ENCODE measurements at places on chromosomes 5 and 9.

DNA sequence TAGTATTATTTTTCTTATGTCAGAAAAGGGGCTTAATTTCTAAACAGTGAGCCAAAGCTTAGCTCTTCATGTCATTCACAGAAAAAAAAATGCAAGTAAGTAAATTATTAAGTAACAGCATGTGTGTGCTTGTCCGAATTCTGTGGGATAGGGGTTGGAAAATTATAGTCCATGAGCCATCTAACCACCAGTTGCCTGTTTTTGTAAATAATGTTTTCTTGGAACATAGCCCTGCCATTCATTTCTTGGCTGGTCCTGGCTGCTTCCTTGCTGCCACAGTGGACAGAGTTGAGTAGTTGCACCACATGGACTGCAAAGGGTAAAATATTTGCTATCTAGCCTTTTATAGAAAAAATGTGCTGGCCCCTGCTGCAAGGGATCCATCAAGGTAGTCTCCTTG, 513.7 kb upstream of the WWC1 start:
- DNase-seq: no peak

DNA sequence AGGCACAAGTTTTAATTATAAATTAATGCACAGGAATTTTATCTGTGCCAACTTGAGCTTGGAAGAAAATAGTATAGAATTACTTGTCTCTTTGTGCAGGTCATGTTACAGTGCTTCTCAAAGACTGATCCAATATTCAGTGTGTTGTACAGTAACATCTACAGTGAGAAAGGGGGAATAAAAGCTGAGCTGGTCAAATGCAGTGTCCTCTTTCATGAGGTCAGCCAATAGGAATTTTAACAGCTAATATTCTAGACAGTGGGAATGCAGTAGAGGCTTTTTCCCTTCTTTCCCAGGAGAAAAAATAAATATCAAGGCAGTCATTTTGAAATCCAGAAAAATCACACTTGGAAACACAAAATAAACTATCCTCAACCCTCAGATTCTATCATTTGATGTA, 95.7 kb upstream of the ITGA1 start:
- no peak for DNase-seq

GRCh38 chr9:36893911-36894310, 140.2 kb downstream of the PAX5 start:
- peak; percentile 10 for DNase-seq

- DNase-seq: no peak
These were observed 373.3 kb upstream of the FAM174A start for GRCh38 chr5:100161868-100162267.

DNA sequence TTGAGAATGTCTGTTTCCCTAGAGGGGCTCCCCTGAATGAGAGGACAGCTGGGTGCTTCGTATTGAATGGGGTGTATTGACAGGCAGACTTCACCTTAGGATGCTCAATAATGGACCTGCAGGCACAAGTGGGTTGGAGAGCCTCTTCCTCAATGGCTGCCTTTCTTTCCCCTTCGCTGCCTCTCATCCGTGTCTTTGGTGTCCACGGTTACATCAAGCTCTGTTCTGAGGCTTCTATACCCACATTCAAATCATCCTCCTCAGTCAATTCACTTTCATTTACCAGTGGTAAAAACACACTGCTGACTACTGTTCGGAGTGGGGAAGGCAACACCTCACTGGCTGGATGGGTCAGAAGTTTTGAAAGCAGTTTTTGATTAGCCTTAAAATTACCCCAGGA, 20.6 kb downstream of the LIX1 start:
- no peak for DNase-seq

- peak; percentile 48 for DNase-seq
These were observed 17.0 kb upstream of the ARHGAP26 start for GRCh38 chr5:142753116-142753631.

GRCh38 chr5:113268232-113268631, 166.6 kb downstream of the TSSK1B start:
- DNase-seq: no peak

Measured in cerebellum (tissue), 4 donors.